ENCODE measurements at places on chromosomes 7 and 10.

DNA sequence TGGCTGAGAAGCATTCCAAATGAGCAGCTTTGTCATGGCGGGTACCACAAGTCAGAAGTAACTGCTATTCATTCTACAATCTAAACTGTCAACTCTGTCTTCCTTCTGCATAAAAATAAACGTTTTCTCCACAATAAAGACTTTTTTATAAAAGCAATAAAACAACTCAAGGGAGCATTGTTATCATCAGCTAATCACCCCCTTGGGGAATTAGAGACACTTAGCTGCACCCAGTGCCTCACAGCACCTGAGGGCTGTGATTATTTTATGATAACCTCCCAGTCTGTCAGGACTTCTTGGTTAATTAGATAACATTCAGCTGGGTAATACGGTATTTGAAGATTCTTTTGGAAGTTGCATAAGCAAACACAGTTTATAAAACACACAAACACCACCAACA lies 155.6 kb downstream of the PPP1R3A start:
- DNase-seq, result no peak

- peak; percentile 54 for DNase-seq
Measured at GRCh38 chr7:6271694-6272440, 557 bp downstream of the CYTH3 start.

DNA sequence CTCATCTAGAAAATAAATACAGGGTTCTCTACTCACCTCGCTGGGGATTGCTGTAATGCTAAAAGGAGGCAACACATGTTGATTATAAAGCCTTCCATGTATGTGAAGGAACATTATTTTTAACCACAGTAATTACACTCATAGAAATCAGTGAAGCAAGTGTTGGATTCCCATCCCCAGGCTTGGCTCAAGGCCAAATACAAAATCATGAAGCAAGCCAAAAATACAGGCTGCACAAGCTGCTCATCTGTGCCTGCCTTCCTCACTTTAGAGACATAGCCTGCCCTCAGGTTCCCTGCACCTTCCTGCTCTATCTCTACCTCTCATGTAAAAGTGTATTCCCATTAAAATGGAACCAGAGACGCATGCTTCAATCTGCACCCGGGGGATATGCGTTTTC lies 1077.1 kb upstream of the C7orf33 start:
- no peak for DNase-seq

DNA sequence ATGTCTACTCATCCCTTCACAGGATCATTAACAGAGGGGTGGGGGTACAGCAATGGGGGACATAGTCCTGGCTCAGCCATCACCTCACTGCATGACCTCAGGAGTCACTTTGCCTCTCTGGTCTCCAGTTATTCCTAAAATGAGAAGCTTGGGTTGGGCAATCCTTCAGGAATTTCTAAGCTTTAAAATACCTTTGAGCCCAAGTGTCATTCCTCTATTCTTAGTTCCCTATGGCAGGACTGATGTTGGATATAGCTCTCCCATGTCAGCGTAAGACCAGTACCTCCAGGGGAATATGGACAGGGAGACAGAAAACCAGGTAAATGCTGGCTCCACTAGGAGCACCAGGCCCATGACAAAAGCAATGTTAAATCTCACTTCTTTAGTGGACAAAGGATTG lies 34.5 kb downstream of the BLNK start:
- DNase-seq, result no peak

GRCh38 chr7:44872787-44873186 lies 12.5 kb downstream of the PURB start:
- no peak for DNase-seq

DNA sequence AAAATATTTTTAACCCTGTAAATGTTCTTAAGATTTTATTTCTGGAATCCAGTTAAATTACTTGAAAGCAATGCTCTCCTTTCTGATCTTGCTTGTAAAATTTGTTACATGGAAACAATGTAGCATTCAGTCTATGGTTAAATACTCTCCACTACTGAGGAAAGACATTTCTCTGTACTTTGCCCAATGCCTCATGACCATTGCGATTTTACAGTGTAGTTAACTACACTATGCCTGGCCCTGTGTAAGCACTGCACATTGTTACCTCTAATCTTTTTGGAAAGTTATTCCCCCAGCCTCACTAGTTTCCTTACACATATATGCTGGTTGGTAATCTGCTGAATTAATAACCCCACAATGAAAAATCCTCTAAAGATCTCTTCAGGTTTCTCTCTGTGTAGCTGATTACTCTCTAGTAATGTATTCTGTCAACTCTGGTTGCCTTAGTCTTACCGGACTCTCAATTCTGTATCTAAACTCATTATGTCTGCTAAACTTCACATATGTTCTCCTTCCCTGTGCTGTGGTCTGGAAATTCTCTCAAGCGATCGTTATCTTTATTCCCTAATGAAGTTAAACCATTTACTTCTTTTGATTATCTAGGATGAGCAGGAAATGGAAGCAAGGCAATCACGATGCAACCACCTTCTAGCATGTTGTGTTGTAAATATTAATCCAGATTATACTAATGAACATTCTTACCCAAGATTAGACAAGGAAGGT lies 58.7 kb upstream of the TMEM106B start:
- DNase-seq, result no peak

- DNase-seq, result no peak
Measured at GRCh38 chr7:73343671-73344380, 15.9 kb downstream of the FKBP6 start.

DNA sequence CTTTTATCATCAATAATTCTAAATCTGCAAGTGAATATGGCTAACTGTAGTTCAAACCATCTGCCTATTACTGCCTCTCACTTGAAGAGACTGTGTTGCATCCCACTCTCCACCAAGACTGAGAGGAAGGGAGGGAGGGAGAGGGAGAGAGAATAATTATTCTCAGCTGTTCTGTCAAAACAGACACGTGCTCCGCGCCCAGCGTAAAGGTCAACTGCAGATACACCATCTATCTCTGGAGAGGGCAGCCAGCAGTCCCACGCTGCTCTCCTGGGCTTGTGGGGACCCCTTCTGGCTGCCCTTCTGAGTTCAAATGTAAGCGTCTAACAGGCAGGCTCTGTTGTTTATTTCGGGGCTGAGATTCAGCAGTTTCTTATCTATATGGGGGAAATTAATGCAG lies 625.5 kb upstream of the GALNT17 start:
- no peak for DNase-seq

GRCh38 chr10:102675666-102676533 lies 31.6 kb downstream of the TRIM8 start:
- DNase-seq, result no peak

DNA sequence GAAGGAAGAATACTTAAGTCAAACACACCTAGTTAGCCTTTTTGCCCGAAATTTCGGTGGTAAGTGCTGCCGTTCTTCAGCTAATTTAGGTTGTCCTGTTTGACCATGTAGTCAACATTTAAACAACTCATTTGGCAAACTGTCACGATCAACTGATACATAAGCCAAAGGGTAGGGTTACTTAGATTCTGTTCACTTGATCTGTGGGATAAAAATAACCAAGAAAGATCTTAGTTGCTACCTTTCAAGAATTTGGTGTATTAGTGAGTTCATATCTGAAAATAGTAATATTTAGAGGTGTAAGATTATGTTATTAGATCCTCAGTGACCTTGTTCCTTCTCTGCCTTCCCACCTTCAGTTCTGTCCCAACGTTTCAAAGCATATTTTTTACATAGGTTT lies 2.0 kb downstream of the TNKS2 start:
- no peak for DNase-seq

- DNase-seq, result no peak
Measured at GRCh38 chr10:129655007-129655678, 188.1 kb downstream of the MGMT start.

- no peak for DNase-seq
Measured at GRCh38 chr10:2914741-2915140, 152.6 kb upstream of the PFKP start.

DNA sequence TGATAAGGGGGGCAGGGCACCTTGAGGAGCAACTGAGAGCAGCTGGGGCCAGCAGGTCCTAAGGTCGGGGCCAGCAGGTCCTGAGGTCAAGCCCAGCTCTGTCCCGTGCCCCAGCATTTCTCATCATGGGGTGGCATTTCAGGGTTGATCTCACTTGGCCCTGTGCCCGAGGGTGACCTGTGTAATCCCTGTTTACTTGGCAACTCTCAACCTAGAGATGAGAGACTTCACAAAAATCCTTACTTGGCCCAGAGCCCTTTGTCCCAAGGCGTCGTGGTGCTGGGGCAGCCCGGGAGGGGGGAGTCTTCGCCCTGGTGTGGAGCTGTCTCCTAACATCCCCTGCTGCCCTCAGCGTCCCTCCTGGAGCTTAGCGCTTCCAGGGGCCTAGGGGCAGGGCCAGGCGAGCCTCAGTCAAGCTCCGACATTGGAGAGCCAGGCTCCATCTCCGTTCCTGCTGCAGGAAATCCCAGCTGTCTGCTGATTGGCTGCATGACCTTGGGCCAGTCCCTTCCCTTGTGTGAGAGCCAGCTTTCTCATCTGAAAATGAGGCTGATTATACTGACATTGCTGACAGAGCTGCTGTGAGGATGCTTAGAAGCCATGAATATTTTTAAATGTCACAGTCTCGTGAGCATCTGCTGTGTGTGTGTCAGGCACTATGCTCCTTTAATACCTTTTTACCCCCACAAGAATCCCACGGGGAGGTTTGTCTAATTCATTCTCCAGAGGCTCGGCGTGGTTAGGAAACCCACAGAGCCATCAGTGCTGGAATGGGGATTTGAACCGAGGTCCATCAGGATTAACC lies 94.3 kb downstream of the ZMIZ1 start:
- DNase-seq, result no peak

- no peak for DNase-seq
Measured at GRCh38 chr10:112985690-112986543, 35.9 kb downstream of the TCF7L2 start.

- DNase-seq, result peak; percentile 57
Measured at GRCh38 chr7:139777948-139778841, at the start of gene HIPK2. HIPK2 (minus strand) TSS chr7:139777998; CDS start chr7:139777623, 375 bp downstream.

GRCh38 chr7:33200282-33200681 lies 70.9 kb downstream of the BBS9 start:
- no peak for DNase-seq

- no peak for DNase-seq
Measured at GRCh38 chr7:44441079-44441478, 49.4 kb downstream of the NUDCD3 start.

DNA sequence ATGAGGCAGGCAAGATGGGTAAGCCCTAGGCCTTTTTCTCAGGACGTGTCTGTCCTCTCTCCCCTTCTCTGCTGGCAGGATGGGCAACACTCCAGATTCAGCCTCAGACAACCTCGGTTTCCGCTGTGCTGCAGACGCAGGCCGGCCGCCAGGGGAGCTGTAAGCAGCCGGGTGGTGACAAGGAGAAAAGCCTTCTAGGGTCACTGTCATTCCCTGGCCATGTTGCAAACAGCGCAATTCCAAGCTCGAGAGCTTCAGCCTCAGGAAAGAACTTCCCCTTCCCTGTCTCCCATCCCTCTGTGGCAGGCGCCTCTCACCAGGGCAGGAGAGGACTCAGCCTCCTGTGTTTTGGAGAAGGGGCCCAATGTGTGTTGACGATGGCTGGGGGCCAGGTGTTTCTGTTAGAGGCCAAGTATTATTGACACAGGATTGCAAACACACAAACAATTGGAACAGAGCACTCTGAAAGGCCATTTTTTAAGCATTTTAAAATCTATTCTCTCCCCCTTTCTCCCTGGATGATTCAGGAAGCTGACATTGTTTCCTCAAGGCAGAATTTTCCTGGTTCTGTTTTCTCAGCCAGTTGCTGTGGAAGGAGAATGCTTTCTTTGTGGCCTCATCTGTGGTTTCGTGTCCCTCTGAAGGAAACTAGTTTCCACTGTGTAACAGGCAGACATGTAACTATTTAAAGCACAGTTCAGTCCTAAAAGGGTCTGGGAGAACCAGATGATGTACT lies 13.1 kb downstream of the PHKG1 start:
- peak; percentile 82 for DNase-seq

DNA sequence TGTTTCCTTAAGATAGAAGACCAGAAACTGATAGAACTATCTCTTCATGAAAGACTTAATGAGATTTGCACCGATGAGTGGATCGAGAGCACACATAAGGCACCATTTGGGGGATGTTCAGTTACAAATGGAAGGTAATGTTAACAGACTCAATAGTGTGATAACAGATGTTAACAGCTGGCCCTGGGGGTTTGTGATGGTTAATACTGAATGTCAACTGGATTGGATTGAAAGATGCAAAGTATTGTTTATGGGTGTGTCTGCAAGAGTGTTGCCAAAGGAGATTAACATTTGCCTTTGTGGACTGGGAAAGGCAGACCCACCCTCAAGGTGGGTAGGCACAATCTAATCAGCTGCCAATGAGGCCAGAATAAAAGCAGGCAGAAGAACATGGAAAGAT lies 130.5 kb upstream of the DGKB start:
- no peak for DNase-seq

DNA sequence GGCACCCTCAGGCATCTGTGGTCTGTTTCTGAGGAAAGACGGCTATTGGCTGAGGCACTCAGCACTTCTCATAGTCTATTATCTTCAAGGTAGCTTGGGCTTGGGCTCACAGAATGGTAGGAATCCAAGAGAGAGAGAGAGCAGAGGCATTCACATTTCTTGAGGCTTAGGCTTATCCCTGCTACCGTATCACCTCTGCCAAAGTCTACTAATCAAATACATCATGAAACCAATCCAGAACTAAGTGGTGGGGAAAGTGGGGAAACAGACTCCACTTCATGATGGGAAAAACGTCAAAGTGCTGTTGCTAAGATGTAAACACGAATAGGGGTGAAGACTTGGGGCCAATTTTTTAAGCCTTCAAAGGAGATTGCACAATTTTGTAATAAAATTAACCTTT lies 271.1 kb upstream of the SEMA3D start:
- no peak for DNase-seq

- no peak for DNase-seq
Measured at GRCh38 chr10:80290474-80291220, 1.2 kb upstream of the MAT1A start.

- no peak for DNase-seq
Measured at GRCh38 chr10:34195364-34196057, 619.6 kb downstream of the PARD3 start.

DNA sequence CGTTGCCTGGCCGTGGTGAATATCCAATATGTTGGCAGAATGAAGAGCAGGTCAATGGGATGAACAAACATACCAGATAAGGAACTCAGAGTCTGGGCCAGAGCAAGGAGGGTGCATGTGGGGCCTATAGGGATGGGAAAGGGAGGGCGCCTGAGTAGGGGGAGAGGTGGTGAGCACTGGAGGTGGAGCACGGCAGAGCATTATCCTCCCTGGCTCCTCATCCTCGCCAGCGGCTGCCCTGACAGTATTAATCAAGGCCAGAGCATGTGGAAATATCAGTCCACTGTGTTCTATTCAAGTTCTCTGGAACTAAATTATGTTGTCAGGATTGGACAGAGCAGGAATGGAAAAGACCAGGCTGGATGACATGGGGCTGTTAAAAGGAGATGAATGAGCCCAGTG lies 254.8 kb upstream of the ZMIZ1 start:
- DNase-seq, result no peak

- DNase-seq, result no peak
Measured at GRCh38 chr10:78318305-78318704, 284.6 kb downstream of the RPS24 start.

GRCh38 chr7:122790591-122790990 lies 87.9 kb upstream of the RNF148 start:
- no peak for DNase-seq

Data from dorsolateral prefrontal cortex (tissue), 122 donors.